KBM-7 (cell line): ENCODE measurements at places on chromosomes 7 and 10.

- no peak for DNase-seq
Measured at GRCh38 chr10:52245547-52245946, 68.5 kb upstream of the DKK1 start.

- DNase-seq = peak; percentile 81
Measured at GRCh38 chr7:2307690-2308107, 6.5 kb downstream of the SNX8 start.

- DNase-seq = no peak
Measured at GRCh38 chr10:50607356-50607925, 16.3 kb downstream of the SGMS1 start.

DNA sequence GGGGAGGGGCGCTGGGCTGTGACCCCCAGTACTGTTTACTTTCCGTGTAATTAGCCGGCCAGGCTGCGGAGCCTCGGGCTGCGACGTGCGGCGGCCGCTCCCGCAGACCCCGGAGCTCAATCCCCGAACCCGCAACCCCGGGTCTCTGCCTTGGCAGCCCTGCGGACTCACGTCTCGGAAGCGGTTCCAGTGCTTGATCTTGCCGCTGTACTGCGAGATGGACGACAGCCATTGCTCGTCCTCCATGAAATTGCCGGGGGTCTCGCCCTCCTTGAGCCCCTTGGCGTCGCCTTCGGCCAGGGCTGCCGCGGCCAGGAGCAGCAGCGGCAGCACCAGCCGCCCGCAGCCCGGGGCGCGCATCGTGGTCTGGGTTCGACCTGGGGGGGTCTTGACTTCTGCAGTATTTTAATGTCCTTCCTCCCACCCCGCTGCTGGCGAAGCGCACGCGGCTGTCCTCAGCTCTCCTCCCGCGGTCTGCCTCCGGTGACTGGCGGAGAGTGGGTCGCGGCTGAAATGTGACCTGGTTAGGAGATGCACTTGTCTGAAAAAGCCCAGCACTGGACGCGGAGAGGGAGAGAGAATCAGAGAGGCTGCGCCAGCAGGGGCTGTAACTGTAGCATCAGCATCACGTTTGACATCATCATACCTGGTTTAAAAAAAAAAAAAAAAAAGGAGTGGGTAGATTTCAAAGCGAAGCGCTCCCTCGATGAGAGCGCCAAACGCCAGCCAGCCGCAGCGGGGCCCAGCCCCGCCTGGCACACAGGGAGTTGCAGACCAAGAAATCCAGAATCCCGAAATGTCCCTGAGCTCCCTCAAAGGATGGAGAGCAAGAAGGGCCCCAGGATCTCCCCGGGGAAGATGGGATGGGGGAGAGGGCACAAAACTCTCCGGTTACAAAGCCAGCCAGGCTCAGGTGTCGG lies at the start of gene SPOCK2:
TSS of gene SPOCK2 (minus strand) at position 583 of the 920 bp plus-strand sequence. CDS start at position 360, 223 bp downstream.
- no peak for DNase-seq

- DNase-seq = peak; percentile 58
Measured at GRCh38 chr10:66180581-66181318, 745.1 kb upstream of the LRRTM3 start.

DNA sequence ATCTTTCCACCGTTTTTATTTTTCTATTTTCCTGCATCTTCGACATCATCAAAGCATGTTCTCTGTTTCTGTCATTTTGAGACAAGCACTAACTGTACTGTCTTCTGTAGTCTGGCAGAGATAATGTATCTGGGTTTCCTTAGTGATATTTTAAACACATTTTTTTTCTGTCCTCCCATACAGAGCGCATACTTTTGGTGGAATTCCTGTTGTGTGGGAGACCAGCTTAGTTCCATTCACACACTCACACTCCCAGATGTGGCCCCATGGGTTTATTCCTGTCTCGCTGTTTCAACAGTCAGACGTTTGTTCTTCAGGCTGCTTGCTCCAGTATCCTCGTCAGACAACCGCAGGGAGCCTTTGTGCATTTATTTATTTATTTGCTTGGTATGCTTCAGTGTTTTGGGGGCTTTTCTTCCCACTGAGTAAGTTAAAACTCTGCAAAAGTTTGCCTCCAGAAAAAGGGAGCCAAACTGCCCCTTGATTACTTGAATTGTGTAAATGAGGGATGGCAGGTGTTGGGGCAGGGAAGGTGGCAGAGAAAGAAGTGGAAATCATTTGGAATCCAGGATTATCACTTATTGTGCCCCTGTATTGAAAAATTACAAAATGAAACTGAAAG lies 456.8 kb upstream of the KLF6 start:
- DNase-seq = no peak

DNA sequence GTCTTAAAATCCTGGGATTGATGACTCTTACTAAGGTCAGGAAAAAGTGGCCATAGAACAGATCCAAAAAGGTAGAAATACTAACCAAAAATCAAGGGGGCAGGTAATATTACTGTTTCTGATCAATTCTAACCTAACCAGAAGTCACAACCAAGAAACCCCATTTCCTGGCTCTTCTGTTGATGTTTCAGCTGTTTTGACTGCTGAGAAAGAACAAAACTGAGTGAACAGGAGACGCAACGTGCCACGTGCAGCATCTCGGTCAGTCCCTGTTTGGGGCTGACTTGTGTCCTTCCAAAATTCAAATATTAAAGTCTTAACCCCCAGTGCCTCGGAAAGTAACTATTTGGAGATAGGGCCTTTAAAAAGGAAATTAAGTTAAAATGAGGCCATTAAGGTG lies 56.8 kb downstream of the JAZF1 start:
- no peak for DNase-seq

DNA sequence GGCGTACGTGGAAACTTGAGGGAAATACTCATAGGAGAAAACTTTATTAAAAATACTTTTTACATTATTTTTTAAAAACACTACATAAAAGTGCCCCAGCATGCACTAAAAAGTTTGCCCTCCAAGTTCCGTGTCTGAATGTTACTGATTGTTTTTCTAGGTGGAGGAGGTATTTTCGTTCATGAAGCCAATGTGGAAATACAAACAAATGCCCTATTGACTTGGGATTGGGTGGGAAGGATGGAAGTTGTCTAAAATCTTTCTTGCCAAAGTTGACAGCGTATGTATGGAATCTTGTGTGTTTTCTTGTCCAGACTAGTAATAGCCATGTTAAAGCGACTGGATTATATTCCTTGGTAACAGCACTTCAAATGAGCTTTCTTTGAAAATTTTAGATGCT lies 1.2 kb downstream of the PROSER2 start:
- DNase-seq = no peak

DNA sequence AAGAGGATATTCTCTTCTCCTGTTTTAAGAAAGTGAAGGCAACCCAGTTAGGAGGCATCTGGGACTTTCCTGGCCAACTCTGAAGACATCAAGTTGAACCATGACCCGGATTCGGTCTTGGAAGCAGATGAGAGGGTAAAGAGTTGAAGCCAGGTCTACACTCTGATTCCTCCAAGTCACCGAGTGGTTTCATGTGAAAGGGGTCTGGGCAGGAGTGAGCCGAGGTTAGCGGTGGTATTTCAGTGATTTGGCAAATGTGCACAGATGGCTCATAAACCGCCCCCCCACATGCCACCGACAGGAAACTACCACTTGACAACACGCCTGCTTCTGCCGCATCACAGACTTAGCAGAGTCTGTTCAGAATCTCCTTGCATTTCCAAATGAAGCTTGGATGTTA lies 11.4 kb upstream of the REPIN1 start:
- peak; percentile 90 for DNase-seq

DNA sequence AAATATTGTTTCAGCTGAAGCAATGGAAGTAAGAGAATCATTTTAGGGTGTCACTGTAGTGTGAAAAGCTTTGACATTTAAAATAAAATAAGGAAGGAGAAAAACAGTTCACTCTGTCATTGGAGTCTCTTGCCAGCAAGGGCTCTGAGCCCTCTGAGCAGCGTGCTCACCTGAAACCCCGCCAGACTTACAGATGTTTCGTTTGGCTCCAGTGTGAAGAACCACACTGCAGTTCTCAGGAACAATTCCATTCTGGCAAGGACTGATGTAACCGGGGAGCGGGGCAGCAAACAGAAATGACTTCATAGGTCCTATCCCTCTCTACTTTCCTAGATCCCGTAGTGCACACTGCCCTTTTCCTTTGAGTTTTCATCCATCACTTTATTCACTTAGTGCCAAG lies 164.3 kb downstream of the CELF2 start:
- no peak for DNase-seq

GRCh38 chr7:45136106-45137060 lies 21.2 kb upstream of the RAMP3 start:
- peak; percentile 72 for DNase-seq

DNA sequence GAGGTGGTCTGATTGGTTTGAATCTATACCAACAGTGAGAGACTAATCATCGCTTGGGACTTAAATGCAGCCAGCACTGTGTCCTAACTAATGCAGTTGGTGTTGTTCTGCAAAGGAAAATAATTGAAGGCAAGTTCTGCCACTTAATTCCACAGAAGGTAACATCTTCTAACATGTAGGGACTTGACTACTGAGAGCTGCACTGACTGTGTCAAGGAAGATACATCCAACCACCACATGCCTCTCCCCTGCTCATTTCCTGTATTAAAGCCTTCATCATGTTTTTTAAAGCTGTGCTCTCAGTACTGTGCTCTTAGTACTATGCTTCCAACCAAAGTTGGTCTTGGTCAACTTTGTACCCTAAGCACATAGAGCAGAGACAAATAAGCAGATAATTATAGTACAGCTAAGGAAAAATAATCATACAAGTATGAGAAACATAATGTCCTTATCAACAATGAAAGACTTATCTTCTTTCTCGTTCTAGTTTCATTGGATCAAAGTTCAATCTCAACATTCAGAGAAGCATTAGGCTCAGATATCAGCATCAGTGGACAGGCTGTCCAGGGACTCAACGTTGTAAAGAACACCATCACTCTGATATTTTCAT lies 2.8 kb upstream of the CYP3A4 start:
- no peak for DNase-seq

DNA sequence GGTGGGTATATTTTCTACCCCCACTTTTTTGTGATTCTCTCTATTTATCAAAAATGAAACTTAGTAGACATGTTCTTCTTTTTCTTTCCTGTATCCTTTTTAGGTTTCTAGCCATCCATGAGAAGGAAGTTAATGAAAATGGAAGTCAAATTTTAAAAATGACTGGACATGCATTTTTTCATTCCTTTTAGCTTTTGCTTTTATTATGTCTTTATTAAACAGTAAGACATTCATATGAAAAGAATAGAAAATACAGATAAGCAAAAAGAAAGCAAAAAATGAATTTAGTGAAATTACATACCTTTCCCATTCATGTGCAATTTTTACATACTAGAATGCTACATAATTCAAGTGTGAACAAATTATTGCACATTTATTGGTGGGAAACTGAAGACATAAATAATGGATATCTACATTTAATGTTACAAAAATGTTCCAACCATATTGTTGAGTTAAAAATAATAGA lies 88.7 kb downstream of the CPED1 start:
- DNase-seq = no peak

DNA sequence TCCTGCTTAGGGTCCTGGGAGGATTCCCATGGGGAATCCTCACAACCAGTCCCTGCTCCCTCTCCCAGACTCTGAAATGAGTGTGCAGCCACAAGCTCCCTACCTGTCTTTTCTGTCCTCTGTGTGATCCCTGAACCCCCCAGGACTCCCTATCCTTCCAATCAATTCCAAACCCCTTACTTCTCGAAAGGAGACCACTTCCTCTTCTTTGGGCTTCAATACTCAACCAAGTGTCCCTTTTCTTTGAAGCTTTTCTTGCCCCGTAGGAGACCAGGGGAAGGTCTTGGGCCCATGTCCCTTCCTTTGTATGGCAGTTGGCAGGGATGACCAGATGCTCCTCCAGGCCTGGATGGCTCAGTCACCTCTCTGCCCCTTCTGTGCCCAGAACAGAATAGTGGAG lies 1.7 kb downstream of the AEBP1 start:
- DNase-seq = no peak

- DNase-seq = no peak
Measured at GRCh38 chr10:36173364-36173763, 531.3 kb upstream of the FZD8 start.

DNA sequence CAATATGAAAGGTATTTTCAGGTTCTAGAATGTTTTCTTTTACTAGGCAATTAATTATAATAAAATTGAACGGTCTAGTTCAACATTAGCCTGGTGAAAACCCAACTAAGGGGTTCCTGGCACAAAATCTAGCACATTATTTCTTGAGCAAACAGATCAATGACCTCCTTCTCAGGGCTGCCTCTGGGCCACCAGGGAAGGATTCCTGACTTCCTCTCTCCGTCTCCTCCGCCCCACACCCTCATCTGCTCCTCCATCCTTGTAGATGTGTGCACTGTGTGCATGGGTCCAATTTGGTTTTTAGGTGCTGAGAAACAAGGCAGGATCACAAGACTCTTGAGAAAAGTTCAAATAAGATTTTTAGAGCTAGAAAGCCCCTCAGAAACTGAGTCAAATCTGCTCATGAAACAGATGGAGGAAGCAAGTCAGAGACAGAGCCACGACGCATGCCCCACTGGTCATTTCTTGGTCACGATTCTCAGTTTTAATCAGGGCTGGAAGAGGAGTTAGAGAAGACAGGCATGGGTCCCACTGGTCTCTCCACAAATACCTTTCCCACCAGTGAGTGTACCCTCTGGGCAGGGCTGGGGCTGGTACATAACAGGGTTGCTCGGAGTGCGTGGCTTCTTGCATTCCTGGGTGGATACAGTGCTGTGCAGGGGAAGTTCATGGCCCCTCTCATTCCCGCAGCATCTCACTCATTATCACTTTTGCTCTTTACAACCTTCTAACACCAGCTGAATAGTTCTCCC lies 3.8 kb downstream of the TRPV6 start:
- DNase-seq = no peak

DNA sequence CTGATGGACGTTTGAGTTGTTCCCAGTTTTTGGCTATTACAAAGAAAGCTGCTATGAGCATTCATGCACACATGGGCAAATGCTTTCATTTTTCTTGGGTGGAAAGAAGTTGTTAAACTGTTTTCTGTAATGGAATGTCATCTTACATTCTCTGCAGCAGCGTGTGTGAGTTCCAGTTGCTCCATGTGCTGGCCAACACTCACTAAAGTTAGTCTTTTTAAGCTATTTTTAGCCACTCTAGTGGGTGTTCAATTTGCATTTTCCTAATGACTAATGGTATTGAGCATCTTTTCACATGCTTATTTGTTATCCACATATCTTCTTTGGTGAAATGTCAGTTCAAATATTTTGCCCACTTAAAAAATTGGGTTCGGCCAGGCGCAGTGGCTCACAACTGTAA lies 82.8 kb upstream of the COL13A1 start:
- no peak for DNase-seq

- DNase-seq = peak; percentile 66
Measured at GRCh38 chr7:114086914-114087652, 168.3 kb upstream of the PPP1R3A start.

DNA sequence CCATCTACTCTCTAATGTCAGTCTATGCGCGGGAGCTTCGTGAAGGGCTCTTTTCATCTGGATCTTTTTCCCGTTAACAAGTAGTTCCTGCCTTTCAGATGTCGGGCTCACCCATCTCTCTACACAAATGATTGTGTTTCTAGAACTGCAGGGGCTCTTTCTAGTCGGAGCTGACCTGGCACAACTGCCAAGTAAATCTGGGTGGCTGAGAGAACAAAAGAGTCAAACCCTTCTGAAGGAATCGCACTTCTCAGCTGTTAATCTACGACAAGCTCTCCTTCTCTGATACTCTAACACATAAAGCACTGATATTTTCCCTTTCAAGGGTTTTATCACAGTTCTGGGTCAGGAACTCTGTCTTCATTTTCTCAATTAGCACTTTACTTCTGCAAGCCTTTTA lies 144.7 kb downstream of the NRP1 start:
- DNase-seq = no peak
